ENCODE measurements at places on chromosomes 5 and 9.

DNA sequence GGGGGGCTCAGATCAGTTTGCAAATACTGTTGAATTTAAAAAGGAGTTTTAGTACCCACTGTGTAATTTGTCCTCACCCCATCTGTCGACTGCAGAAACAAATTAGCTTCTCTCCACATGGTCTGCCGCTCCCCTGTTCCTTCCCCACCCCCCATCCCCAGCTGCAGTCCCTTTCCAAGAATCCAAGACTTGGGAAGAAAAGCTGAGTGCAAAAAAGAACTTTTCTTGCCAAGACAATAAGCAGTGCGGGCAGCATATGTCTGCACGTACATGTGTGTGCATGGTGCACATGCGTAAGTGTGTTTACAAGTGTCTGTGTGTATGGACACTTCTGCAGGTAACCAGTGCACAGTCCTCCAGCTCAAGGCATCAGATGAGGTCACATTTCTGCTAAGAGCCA, 125.7 kb upstream of the SMIM23 start:
- DNase-seq: no peak

- no peak for DNase-seq
These were observed 69.8 kb upstream of the SLC1A3 start for GRCh38 chr5:36536616-36537005.

- DNase-seq: no peak
These were observed 41.8 kb downstream of the KLHL3 start for GRCh38 chr5:137693951-137694721.

- DNase-seq: no peak
These were observed 2.4 kb downstream of the SMIM15 start for GRCh38 chr5:61159836-61160235.

DNA sequence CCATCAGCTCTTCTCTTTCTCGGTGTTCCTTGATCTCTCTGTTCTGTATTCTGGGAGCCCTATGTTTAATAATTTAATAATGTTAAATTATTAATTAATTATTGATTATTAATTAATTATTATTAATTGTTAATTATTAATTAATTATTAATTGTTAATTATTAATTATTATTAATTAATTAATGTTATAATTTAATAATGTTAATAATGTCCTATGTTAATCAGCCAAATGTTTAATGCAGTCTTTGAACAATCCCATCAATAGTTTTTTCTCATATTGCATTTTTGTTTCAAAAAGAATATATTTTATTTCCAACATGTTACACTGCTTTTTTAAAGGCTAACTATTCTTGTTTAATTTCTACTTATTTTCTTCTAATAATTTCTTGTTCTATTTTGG, 26.2 kb downstream of the MGAT1 start:
- no peak for DNase-seq

DNA sequence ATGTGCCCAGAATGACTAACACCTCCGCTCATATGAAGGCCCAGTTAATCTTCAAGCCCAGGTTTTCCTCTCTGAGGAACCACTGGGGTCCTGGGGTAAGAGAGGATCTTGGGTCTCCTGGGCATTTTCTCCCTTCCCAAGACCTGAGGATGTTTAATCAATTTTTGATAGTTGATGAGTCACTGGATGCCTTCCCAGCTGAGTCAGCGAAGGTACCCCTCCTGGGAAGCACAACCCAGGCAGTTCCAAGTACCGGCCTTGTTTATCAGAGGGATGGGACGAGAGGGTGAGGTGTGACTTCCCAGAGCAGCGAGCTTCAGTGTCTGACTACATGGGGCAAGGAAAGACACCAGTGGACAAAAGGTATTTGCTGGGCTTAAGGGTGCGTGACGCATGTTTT, 119.6 kb upstream of the IL12B start:
- DNase-seq: no peak

- no peak for DNase-seq
These were observed 32.5 kb downstream of the SH3GL2 start for GRCh38 chr9:17611342-17611741.

DNA sequence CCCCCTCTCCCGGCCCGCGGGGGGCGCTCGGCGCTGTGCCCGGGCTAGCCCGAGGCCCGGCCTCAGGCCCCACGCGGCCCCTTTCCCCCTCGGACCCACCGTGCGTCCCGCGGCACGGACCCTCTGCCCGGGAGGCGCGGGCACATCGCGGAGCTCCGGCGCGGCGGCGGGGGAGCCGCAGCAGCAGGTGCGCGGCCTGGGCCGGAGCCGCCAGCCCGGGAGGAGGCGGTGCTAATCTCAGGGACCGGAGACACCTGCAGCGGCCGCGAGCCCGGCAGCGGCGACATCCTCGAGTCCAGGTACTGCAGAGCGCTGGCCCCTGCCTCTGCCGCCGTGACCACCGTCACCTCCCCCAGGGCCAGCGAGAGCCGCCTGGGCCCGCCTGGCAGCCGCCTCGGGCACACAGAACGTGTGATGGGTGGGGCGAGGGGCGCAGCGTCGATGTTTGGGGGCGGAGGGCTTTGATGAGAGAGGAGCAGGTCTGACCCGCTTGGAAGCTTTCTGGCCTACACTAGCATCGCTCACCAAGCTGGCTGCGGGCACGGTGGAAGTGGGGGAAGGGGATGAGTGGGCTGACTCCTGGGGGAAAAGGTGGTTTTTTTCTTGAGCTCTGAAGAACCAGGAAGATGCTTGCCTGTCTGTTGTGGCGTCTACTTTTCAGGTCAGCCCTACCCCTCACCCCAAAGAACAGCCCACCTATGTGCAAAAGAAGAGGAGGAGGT, 524 bp downstream of the CYFIP2 start:
- DNase-seq: peak; percentile 66

DNA sequence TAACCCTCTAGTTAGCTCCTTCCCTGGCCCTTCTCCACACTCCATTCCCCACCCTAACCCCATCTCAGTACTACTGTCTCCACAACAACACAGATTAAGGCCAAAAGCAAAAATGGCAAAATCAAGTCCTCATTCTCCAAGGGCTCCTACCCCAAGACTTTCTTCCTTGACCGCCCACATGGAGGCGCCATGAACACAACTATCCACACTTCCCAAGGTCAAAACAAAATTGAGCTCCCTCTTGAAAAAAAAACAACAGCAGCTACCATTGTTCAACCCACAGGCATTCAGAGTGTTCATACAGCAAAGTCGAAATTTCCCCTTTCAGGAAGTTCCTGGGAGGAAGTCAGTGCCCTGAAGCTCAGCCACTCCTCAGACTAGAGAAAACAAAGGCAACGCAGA, 54.4 kb downstream of the GNAQ start:
- peak; percentile 32 for DNase-seq

- DNase-seq: no peak
These were observed 1923.4 kb upstream of the CDH9 start for GRCh38 chr5:28961816-28962215.

GRCh38 chr5:123193176-123193575, 104.1 kb downstream of the PRDM6 start:
- no peak for DNase-seq

DNA sequence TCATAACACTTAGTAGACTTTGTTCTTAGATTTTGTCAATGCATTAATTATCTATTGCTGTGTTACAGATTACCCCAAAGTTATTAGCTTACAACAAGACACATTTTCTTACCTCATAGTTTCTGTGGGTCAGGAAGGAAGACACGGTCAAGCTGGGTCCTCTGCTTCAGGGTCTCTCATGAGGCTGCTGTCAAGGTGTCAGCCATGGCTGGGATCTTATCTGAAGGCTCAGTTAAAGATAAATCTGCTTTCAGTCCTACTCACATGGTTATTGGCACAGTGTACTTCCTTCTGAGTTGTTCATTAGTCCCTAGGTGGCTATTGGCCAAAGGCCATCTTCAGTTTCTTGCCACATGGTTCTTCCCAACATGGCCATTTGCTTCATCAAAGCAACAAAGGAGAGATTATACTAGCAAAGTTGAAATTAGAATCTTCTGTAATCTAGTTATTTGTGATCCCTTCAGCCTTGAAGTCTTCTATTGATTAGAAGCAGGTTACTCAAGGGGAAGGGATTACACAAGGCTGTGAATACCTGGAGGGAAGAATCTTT, 25.2 kb downstream of the TDRD7 start:
- DNase-seq: no peak

DNA sequence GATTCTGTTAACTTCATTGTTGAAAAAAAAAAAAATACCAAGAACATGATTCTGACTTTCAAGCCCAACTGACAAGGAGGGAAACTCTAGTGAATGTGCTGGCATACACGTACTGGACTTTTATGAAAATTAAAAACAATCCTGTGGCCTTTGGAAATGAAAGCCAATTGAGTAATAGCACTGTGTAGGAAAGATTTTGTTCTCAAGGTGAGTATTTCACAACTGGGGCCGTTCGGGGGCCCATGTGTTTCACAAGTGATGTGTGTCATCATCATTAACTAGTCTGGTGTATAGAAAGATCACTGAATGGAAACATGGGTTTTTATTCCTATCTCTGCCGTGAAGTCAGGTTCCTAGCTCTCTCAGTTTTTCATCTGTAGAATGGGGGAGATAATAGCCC, 605.0 kb upstream of the CLINT1 start:
- no peak for DNase-seq

DNA sequence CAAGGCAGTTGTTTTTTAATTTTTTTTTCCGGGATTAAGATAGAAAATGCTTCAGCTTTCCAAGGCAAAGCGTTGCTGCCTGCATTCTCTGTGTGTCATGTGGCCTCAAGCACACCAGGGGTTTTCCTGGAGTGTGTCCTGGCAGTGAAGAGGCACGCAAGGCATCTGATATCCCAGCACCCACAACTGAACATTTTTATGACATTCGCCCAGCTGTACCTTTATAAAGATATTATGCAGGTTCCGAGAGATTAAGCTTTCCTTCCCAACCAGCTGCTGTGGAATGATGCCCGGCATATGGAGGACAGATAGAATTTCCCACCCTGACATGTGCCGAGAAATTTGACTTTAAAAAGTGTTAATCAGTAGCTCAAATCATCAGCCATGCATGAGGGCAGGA, 205.6 kb downstream of the GADD45G start:
- DNase-seq: no peak

DNA sequence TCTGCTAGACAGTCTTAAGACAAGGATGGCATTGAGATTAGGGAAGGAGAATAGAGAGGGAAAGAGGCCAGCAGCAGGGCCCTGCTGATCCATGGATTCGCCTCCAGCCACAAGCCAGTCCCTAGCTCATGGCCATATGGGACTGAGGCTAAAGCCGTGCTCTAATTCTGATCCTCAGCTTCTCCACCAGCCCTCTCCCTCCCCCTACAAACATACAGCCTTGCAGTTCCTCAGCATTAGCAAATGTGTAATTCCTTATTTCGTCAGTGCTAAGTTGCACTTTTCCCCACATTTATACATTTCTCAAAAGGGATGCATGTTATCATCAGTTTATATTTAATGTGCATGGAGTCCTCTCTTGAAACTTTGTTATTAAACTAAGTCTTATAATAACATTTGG, 34.8 kb downstream of the ZNF462 start:
- no peak for DNase-seq

GRCh38 chr5:5658226-5658625, 235.7 kb downstream of the ICE1 start:
- DNase-seq: no peak

- DNase-seq: no peak
These were observed 303.2 kb downstream of the ZSWIM6 start for GRCh38 chr5:61635271-61635670.

GRCh38 chr9:112112941-112113681, 62.0 kb downstream of the SUSD1 start:
- no peak for DNase-seq

DNA sequence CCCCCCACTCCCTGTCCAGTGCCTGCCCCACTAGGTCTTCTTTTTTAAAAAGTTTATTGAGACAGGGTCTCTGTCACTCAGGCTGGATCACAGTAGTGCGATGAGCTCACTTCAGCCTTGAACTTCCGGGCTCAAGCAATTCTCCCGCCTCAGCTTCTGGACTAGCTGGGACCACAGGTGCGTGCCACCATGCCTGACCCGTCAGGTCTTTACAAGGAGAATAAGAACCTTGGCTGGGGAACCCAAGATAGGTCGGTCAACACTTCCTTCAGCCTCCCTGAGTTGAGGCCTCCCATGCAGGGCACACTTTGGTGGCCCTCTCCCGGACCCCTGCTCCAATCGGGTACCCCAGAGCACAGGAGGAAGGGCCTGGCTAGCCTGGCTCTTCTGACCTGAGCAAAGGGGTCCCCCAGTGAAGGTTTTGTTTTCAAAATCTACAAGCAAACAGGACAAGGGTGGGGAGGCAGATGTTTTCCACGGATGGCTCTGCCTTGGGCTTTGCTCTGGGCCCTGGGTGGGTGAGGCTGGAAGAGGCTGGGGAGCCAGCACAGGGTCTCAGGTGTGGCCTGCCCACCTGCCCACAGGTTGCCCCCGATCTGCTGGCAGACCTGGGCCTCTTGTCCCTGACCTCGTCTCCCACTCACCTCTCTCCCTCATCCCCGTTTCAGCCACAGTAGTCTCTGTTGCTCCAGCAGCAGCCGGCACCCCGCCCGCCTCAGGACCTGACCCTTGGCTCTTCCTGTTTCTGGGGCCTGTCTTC, 108.7 kb upstream of the PHYKPL start:
- no peak for DNase-seq

GRCh38 chr5:26569241-26569928, 469.0 kb downstream of the CDH9 start:
- DNase-seq: no peak

DNA sequence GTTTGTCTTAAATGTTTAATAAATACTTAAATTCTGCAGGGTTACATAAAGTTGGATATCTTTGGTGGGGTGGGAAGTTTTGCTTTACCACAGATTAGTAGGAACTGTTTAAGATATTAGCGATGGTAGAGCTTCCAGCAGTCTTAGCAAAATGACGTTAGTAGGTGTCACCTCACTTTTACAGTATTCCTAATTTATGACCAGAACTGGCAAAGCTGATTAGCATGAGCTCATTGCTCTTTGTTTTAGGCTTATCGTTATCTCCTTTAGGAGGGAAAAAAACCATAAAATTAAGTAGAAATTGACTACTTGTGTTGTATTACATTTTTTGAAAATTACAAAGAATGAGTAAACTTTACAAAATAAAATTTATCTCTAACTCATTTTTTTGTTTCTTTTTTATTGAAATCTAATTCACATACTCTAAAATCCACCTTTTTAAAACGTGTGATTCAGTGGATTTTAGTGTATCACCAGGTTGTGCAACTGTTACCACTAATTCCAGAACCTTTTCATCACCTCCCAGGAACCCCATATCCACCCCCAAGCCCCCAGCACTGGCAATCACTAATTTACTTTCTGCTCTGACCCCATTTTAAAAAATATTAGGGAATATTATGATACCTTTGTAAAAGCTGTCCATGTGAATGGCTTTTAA, 129.5 kb downstream of the TRIO start:
- DNase-seq: no peak

DNA sequence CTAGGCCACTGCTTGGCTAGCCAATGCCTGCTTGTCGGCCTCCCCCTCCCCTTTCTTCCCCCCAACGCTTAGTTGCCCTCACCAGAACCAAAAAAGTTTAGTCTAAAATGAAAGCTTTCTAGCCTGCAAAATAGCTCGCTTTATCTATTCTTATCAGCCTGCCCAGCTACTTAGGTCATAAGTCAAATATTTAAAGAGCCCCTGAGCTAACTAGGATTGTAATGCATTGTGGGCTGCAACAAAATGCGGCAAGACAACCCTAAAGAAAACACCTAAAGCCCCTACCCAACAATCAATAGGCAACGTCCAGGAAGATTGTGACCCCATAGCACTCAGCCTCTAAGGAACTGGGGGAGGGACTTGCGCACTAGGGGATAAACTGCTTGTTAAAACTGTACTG, 38.6 kb upstream of the PCSK5 start:
- DNase-seq: no peak

- DNase-seq: no peak
These were observed 294.5 kb upstream of the PIK3R1 start for GRCh38 chr5:67921004-67921601.

GRCh38 chr9:105646879-105647594, 15.2 kb upstream of the TAL2 start:
- DNase-seq: no peak

GRCh38 chr5:171945476-171945875, 61.0 kb downstream of the FBXW11 start:
- no peak for DNase-seq
